ENCODE measurements at places on chromosomes 11 and 22.

DNA sequence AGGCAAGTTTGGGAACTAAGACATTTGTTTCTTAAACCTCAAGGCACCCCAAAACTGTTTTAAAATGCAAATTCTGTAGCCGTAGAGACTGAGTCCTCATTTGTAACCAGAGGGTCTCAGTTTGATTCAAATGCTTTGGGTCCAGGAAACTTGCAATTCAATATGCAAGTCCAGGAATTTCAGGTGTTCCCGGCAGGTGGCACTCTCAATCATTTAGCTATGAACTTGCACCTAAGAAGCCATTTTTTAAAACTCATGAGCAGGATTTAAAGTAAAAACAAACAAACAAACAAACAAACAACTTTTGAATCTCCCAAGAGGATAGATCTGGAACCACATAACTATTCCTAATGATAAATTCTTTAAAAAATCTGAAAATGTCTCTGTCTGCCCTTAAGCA is 8.7 kb upstream of the ABTB2 start:
- no peak for DNase-seq

DNA sequence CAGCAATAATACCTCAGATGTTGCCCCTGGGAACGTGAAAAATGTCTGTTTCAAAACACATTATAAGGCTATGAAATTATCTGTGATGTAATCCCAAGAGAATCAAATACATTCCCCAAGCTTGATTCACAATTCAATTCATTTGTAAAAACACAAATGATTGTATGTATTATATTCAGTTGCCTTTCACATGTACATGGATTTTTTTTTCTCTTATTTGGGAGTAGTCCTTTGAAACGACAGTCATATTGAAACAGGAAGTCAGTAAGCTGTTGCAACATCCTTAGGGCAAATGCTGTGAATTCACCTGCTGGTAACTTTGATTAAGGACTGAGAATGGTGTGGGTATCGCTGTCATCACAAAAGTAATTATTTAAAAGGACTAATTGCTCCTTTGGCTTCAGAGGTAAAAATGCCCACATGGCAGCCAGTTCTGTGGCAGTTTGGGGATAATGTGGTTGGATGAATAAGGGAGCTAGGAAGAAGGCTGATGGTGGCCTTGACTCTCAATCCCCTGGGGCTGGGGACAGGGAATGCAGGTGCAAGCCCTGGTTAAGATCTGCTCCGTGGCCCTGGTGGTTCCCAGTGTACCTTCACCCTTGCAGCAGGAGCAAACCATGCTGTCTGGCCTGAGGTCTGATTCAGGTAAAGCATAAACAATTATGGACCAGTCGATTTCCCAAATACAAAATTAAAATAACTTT is 13.2 kb downstream of the EHF start:
- DNase-seq = no peak

DNA sequence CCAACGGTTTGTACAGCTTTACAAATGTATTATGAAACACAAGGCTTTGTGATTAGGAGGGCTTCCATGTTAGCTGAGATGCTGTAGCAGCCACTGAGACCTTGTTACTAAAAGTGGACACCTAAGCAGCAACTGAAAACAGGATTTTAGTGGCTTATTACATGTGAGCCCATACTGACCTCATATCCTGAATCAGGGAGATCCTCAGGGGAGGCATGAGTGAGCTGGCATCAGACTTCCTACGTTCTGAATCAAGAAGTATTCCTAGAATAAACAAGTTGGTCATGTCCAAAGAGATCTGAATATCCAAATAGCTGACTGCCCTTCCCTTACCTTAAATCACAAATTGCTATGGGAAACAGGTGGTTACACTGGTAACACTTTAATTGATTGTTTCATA is 59.1 kb upstream of the SCUBE2 start:
- DNase-seq = peak; percentile 79

GRCh38 chr11:554428-555226 is 5.9 kb downstream of the LMNTD2 start:
- no peak for DNase-seq

DNA sequence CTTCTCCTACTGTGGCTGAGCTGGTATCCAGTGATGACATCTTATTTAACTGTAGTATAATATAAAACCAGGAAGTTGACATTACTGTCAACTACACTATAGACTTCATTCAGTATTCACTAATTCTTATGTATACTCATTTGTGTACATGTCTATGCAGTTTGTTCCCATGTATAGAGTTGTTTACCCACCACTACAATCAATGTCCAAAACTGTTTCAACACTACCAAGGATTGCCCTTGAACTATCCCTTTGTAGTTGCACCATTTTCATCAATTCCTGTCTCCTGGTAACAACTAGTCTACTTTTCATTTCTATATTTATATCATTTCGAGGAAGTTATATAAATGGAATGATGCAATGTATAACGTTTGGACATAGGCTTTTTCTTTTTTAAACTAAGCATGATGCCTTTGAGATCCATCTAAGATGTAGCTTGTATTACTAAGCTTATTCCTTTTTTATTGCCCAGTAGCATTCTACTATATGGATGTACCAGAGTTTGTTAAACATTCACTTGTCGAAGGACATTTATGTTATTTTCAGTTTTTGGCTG is 39.2 kb downstream of the TMEM135 start:
- DNase-seq = no peak

DNA sequence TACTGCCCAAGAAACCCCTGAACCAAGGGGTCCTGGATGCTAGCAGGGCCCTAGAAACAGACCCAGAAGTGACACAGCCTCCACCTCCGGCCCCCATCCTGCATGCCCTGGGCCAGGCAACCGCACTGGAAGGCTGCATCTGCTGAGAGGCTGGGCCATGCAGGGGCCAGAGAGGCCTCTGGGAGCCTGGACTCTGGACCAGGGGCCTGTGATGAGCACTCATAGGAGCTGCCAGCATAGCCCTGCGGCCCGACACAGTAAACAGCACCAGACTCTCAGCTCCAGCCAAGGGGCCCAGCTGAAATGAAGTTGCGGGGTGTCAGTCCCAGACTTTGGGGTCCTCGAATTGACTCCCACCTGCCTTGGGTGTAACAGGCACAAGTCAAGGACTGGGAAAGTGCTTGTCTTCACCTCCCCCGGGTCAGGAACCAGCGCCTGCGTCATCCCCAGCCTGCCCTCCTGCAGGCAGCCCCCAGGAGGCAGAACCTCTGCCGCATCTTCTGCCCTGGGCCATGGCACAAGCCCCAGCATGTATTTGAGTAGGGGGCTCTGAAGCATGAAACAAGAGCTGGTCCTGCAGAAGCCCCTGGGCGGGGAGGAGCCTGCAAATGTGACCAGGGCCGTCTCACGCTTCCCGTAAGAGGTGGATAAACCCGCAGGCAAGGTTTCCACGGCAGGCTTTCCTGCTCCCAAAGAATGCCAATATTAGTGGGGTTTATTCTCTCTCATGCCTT is 25.2 kb upstream of the CCND1 start:
- no peak for DNase-seq

GRCh38 chr22:37674951-37675929 is at the start of gene LGALS1:
TSS of gene LGALS1 (plus strand) at chr22:37675636. CDS start at chr22:37675703, 67 bp downstream.
- peak; percentile 97 for DNase-seq

- no peak for DNase-seq
Observed at GRCh38 chr11:115961159-115962003, 457.2 kb upstream of the CADM1 start.

DNA sequence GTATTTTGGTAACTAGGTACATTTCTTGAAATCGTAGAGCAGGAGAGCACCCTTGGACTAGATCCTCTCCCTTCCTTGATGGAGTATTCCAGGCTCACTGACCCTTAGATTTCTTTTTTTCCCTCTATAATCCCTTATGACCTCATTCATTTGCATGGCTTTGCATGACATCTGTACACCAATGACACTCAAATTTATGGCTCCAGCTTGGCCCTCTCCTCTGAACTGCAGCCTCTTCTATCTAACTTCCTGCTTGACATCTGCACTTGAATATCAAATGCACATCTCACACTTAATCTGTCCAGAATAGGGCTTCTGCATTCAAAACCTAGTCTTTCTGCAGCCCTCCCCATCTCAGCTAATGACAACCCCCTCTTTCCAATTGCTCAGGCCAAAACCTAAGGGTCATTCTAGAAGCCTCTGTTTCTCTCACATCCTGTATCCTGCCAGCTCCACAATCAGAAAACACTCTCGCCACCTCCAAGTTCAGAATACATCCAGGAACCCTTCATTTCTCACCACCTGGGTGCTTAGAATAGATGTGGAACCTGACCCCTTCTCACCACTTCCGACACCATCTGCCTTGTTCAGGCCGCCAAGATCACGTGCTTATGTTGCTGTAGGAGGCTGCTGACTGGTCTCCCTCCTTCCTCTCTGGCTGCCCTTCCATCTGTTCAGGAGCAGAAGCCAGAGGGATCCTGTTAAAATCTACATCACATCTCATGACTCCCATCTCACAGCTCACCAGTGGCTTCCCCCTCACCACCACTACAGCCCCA is 138.9 kb upstream of the MTNR1B start:
- DNase-seq = no peak

DNA sequence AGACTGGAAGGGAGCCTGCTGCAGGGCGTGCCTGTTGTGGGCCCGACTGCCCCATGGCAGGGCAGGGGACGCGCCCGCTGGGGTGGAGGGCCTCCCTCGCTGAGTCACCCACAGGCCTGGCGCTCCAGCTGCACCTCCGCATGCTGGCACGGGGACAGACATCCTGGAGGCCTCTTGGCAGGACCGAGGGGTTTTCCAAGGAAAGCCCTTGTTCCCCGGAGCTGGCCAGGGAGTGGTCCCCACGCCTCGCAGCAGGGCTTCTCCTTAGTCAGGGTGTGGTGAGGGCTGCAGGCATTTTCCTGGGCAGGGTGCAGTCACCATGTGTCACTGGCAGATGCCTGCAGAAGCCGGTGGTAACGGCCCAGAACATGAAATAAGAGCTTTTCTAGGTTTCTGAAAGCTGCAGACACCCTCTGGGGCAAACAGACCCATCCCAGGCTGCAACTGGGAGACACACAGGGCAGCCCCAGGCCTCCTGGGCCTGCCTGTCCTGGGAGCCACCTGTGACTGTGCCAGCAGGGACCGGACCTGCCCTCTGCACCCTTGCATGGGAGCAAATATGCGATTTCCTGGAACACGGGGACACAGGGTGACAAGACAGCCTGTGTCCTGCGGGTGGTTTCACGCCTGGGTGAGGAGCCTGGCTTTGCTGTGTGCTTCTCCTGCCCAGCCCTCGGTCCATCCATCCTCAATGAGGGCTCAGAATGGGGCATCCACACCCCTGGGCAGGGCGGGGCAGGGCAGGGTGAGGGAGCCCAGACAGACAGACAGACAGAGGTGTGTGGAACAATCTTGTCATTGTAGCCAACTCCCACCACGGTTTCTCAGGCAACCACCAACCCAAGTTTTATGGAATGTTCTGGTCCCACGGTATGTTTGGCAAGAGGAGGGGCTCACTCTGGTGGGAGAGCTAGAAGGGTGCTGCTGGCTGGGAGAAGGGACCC is 43.2 kb upstream of the FADD start:
- no peak for DNase-seq

DNA sequence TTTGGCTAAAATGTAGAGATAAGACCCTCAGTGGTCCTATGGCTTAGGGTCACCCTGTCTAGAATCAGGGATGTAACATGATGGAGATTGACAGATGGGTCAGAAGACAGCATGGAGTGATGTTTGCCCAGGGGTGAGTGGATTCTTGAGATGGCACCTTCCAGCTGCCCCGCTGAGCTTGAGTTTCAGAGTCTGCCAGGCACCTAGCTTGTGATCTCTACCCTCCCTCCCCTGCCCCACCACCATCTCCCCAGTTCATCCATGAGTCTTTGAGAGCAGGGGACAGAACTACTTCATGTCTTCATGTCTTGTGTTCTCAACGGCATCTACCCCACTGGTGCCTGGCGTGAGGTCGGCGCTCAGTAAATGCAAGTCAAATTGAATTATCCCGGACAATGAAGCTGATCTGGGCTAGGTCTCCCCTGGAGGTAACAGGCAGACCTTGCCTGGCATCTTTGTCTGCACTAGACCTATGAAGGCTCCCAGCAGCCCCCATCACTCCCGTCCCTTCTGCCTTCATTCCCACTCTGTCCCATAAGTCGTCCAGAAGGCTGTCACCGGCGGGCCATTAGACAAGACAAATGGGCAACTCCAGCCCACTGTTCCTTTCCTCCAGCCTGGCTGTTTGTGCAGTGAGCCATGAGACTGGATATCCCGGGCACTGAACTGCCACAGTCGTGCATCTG is 239.2 kb upstream of the TBCEL start:
- no peak for DNase-seq

GRCh38 chr22:41969110-41969646 is at the start of gene SEPTIN3:
TSS of gene SEPTIN3 (plus strand) at chr22:41969443. CDS start at chr22:41971493, 2,050 bp downstream.
- no peak for DNase-seq

GRCh38 chr11:124953753-124954589 is at the start of gene CCDC15:
TSS of gene CCDC15 (plus strand) at chr11:124954202. CDS start at chr11:124954733, 531 bp downstream.
- DNase-seq = peak; percentile 95

DNA sequence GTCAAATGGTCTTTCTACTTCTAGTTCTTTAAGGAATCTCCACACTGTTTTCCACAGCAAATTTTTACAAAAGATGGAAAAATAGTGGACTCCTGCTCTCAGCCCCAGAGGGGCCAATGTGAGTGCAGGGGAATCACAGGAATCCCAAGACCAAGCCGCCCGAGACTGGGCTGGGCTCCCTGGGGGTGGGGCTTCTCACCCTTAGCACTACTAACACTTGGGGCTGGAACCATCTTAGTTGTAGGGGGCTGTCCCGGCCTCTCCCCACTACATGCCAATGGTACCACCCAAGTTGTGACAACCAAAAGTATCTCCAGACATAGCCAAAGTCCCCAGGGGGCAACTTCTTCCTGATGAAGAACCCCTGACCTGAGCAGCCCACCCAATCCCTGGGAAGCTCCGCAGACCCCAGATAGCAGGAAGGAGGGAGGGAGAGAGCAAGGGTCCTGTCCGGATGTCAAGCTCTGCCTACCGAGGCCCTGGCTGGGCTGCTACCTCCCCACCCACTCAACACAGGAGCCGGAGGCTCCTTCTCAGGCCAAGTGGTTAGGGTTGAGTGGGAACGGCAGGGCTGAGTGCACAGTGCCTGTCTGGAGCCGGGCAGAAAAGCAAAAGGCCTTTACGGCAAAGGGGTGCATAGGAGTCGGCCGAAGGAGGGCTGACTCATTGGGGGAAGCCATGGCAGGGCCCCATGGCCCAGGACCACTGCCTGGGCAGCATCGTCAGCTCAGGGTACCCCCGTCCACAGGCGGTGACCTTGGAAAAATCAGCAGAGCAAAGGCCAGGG is 122.5 kb upstream of the FGF3 start:
- DNase-seq = no peak

DNA sequence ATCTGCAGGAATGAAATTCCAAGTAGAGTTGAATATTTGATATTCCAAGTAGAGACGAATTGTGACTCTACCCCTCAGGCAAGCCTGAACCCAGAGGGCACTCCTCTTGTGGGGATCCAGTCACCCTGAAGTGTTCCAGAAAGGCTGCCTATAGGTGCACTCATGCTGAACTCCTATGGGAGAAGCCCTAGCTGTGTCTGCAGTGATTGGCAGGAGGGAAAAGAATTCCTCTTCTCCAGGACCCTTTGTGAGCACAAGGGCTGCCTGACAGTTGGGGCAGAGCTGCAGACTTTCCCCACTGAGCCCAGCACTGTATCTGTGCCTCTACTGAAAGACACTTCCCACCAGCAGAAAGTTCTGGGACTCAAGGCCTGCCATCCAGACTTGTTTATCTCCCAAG is 35.0 kb downstream of the BBOX1 start:
- no peak for DNase-seq

GRCh38 chr11:65643971-65644370 is 6.1 kb downstream of the SIPA1 start:
- no peak for DNase-seq

GRCh38 chr11:84261707-84262106 is 975.5 kb upstream of the CCDC90B start:
- DNase-seq = no peak

- no peak for DNase-seq
Observed at GRCh38 chr11:33067294-33067693, 27.9 kb downstream of the TCP11L1 start.

GRCh38 chr11:9231848-9232177 is 33.3 kb downstream of the DENND5A start:
- peak; percentile 36 for DNase-seq

Data from brain microvascular endothelial cell (primary cell).